ENCODE measurements at places on chromosomes 11 and 22.
A peak's percentile ranks its signal among the peaks of the same experiment; 100 is the strongest.

- DNase-seq: no peak
These were observed 11.5 kb upstream of the MYOD1 start for GRCh38 chr11:17707830-17708229.

DNA sequence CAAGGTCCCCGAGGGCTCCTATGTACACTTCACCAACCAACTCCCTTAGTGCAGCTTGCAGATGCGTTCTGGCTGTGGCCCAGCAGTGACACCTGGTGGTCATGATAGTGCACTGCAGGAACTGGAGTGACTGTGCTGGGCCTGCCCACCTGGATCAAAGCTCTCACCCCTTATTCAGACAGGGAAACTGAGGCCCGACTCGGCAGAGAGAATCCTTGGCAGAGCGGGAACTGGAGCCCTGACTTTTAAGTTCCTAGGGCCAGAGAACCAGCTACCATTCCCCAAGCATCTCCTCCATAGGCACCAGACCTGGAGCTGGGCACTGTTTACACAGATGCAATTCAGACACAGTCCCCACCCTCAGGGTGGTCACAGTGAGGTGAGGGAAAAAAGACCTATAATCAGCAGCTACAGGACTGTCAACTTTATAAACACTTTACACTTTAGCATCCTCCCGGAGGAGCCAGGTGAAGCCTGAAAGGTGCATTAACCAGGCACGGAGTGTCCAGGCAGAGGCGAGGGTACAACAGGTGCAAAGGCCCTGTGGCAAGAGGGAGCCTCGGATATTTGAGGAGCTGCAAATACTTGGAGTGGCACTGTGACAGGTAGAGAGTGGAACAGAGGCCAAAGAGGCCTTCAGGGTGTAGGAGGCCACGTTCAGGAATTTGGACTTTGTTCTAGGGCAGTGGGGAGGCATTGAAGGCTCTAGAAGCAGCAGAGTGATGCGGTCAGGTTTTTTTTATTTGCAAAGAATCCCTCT lies 22.0 kb downstream of the RHBDD3 start:
- peak; percentile 74 for DNase-seq

GRCh38 chr22:29061773-29062172 lies at the start of gene C22orf31:
Gene C22orf31 (minus strand): TSS chr22:29061831. CDS start chr22:29061792, 39 bp downstream.
- no peak for DNase-seq

- DNase-seq: no peak
These were observed 73.3 kb downstream of the ETS1 start for GRCh38 chr11:128513915-128514681.

GRCh38 chr11:46693597-46694012 lies 6.8 kb downstream of the ARHGAP1 start:
- DNase-seq: no peak

- DNase-seq: no peak
These were observed 1.5 kb downstream of the ATG13 start for GRCh38 chr11:46618837-46619236.

- no peak for DNase-seq
These were observed 573.6 kb downstream of the INSC start for GRCh38 chr11:15688351-15688792.

DNA sequence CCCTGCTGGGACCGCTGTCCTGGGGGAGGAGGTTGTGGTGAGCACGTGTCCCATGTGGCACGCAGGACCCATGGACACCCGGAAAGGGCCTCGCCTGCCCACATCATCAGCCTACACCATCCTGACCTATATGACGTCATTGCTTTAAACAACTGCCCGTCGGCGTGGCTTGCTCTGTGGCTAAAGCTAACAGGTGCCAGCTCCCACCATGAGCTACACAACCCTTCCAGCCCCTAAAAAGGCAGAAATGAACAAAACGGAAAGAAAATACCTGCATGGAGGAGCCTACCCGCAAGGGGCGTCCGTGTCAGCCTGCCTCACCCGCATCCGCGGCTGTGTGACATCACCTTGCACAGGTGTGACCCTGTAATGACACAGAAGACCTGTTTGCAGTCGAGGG lies 481.8 kb downstream of the BRD1 start:
- DNase-seq: no peak

DNA sequence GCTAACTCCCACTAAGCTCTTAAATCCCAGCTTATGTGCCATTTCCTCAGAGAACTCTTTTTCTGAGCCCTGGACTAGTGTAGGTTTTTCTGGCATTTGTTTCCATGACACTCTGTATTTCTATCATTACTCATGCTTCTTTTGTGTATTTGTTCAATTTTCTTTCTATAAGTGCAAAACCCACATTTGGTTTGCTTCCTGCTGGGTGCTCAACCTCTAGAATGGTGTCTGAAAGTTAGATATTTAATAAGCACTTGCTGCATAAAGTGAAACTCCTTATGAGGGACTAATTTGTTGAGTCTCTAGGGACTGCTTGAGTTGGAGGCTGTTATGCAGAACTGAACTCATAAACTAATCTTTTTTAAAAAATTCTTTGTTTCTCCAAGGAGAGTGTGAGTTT lies 68.6 kb downstream of the SYT9 start:
- DNase-seq: no peak

DNA sequence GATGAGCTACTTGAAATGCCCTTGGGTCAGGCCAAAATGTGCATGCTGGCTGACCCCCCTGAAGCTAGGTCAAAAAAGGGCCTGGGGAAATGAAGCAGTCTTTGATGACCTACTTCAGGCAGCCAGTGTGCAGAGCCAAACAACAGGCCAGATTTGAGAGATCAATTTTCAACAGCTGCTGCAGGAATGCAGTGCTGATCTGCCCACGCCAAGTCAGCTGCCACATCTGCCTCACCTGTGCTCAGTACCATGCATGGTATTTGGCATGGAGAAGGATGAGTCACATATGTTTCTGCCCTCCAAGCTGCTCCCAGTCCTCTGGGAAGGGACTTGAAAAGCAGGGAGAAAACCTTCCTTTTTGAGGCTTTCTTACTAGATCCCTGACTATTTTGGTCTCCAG lies 35.8 kb downstream of the MTNR1B start:
- DNase-seq: no peak

DNA sequence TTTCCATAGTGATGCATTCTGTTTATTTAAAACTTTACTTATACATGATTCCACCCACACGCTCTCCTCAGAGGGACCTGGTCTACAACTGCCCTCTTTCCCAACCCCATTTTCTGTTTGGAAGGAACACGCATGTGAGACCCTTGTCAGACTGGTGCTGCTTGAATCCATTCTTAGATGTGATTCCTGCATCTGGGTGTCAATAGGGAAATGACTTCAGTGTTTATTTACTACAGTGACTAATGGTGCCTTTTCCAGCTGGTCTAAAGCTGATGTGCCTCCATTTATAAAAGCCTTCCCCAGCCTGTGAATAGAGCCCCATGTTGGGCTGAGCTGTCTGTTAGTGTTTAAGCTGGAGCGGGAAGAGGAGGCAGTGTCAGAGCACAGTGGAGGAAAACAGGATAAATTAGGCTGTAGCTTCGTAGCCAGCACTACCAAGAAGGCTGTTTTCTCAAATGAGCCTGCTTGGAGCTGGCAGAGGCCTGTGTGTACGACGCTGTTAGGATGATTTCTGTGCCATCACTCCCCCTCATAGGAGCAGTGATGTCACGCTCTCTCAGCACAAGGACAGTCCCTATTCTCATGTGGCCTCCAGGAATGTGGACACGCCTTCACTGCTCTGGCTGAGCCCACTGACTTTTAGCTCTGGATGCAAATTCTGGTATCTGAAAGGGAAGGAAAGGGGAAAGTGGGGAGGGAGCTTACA lies 18.9 kb upstream of the C11orf96 start:
- DNase-seq: no peak

DNA sequence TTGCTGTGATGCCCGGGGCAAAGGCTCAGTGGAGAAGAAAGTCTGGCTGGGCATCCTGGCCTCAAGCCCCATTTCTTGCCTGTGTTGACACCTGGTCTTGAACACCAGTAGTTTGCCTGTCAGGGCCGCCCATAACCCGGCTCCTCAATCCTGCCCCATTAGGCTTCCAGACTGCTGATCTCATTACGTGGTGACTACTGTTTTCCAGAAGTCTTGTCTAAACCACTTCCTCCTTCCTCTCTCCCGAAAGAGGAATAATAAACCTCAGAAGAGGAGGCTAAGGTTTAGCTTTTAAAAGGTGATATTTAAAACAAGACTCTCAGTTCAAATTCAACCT lies 97.7 kb downstream of the CD44 start:
- peak; percentile 2 for DNase-seq

GRCh38 chr11:68841718-68842426 lies at the start of gene CPT1A:
Gene CPT1A (minus strand): TSS chr11:68841916. CDS start chr11:68815474, 26,442 bp downstream.
- DNase-seq: peak; percentile 65

GRCh38 chr22:48378673-48379072 lies 1449.0 kb downstream of the BRD1 start:
- DNase-seq: no peak

GRCh38 chr11:61671527-61671926 lies 8.7 kb upstream of the DAGLA start:
- DNase-seq: peak; percentile 81

DNA sequence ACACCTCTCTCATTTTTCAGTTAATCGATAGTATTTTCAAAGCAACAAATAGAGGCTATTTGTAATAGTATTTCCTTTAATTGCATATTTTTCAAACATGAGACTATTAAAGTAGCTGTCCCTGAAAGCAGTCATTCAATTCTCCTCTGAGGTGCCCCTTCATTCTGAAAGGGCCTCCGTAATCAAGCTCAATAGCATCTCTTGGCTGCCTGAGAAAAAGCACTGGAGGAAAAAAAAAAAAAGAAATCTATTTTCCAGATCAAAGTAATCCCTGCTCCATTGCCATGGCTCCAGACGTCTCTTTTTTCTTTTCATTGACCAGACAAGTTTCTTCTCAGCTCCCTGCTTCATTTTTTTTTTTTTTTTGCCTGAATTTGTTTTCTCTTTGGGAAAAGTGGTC lies 154.5 kb upstream of the BLID start:
- no peak for DNase-seq

DNA sequence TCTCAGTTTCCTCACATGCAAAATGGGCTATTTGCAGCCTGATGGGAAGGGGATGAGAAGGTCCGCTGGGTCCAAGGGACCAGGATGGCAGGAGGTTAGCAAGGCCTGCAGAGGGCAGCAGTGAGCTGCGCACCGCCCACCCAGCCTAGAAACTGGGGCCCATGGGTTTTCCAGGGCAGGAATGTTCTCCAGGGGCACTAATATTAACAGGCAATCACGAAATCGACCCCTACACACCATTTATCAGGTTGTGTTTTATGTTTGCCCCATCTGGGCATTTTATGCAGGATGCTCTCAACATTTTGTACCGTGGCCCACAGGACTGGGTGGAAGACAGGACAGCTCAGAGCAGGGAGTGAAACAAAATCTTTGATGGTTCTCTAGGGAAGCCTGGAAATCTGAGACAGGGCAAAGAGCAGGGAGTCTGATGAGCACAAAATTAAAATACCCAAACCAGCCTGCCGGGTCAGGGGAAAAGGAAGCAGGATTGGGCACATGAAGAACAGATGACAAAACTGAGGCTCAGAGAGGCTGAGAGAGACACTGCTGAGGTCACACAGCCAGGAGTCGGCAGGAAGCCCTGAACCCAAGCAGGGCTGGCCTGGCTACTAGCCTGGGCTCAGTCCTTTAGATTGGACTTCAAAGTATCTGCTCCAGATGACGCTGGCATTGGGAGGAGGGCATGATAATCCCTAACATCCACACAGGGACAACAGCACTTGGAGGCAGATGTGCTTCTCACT lies 1.6 kb upstream of the BCR start:
- DNase-seq: peak; percentile 52

GRCh38 chr11:99739464-99740089 lies 718.8 kb downstream of the CNTN5 start:
- DNase-seq: peak; percentile 68

DNA sequence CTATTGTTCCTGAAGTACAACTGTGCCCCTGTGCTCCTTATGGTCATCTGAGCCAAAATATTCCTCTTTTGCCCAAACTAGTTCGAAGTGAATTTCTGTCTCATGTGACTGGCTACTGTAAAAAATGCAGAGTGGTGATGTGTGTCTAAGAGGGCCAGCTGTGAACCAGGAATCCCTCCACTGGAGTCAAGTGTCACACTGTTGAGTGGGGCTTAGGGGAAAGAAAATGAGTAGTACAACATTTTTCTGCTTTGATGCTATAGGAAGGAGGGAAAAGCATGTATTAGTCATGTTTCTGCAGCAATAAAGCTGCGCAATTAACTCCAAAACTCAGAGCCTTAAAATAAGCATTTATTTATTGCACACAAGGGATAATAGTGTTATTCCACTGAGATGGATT lies 39.8 kb upstream of the HMGXB4 start:
- no peak for DNase-seq

DNA sequence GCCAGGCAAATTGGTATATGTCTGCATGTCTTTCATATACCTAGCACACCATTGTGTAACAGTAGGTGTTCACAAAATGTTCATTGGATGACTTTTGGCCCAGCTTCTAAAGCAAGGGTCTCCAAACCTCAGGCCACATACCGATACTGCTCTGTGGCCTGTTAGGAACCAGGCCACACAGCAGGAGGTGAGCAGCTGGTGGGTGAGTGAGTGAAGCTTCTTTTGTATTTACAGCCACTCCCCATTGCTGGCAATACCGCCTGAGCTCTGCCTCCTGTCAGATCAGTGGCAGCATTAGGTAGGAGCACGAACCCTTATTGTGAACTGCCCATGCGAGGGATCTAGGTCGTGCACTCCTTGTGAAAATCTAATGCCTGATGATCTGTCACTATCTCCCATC lies 836.6 kb downstream of the NTM start:
- DNase-seq: no peak

DNA sequence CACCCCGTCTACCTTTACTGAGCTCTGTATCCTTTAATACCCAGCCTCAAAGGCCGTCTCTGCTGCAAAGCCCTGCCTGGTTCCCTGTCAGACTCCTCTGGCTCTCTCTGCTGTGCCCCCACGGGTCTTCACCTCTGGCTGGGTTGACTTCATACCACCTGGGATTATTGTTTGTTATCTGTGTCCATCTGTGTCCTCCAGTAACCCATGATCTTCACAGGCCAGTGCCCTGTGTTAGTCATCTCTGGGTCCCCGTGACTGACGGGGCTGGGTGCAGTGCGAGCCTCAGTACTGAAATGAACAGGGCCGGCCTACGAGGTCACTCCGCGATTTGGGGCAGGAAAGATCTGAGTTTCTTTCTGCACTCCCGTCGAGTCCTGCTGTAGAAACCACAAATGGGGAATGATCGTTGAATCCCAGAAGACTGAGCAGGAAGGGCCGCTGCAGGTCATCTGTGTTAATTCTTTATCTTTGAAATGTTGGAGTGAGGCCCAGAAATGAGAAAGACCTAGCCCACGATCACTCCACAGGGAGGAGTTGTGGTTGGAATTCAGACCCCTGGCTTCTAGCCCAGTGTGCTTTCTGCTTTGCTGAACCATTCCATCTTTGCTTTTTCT lies 12.3 kb upstream of the TUB start:
- DNase-seq: no peak

GRCh38 chr22:42444077-42444904 lies 12.1 kb upstream of the NFAM1 start:
- DNase-seq: peak; percentile 78

Data from Kasumi-1 (cell line).